ENCODE measurements at places on chromosomes 11 and 22.
A peak's percentile ranks its signal among the peaks of the same experiment; 100 is the strongest.

DNA sequence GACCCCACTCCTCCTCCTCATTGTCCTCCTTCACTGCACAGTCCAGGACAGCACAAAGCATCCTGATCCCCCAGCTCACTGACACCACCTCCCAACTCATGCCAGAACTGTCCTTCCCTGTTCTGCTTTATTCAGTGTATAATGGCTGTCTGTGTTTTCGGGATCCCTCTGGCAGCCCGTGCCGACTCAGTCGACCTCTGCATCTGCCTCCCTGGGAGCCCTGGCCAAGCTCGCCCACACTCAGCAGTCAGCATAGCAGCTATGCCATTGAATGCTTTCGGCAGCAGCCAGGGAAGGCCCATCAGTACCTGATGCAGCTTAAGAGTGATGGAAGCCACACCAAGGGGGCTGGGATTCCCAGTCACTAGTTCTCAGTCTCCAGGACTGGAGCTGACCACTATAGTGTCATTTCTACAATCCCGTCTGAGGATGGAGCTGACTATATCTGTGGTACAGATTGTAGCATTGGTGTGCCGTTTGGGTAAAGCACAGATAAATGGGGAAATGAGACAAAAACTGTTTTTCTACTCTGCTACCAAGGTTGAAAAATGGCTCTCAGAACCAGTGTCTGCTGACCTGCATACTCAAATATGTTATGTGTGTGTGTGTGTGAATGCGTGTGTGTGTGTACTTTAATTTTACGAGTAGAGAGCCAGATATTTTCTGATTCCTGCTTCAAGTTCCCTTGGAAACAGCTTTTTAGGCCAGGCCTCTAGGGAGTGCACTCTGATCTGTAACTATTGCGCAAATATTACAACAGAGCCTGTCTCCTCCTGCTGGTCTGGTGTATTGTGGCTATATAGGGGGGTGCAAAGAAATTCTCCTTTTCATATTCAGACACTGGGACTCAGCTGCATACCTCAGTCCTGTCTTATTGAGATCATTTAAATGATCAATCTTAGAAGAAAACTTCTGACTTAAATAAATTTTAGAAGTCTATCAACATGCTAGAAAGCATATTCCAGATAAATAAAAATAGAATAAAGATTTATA, 78.8 kb upstream of the TOP3B start:
- no peak for DNase-seq

DNA sequence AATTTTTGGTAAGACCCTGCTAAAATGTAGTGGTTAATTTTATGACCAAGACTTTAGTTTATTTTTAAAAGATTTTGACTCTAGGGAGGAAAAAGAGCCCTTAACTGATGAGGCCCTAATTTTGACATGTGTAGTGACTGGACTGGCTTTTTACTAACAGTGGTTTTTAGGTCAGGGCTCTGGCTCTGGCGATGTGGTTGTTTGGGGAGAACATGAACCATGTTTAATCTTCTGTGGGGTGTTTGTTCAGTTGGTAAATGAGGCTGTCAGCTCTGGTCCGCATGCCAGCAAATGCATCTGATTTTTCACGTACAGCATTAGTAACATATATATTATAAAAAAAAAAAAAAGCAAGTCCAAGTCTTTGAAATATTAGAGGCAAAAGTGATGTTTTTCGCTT, 104.3 kb downstream of the EXT2 start:
- DNase-seq = no peak

DNA sequence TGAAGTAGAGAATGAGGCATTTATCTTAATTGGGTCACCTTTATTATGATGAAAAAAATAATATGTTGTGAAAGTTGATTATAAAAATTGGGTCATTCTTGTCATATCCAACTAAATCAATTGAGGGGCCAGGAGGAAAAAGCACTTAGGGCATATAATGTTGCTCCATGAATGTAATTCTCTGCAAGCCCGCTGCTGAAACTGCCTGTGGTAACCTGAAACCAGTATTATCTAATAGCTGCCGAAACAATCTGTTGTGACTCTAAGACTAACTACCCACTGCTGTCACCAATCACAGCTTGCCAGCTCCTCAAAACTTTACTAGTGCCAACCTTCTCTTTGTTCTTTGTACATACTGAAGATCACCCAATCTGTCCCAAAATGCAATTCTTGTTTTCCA, 115.8 kb downstream of the ATG16L2 start:
- no peak for DNase-seq

DNA sequence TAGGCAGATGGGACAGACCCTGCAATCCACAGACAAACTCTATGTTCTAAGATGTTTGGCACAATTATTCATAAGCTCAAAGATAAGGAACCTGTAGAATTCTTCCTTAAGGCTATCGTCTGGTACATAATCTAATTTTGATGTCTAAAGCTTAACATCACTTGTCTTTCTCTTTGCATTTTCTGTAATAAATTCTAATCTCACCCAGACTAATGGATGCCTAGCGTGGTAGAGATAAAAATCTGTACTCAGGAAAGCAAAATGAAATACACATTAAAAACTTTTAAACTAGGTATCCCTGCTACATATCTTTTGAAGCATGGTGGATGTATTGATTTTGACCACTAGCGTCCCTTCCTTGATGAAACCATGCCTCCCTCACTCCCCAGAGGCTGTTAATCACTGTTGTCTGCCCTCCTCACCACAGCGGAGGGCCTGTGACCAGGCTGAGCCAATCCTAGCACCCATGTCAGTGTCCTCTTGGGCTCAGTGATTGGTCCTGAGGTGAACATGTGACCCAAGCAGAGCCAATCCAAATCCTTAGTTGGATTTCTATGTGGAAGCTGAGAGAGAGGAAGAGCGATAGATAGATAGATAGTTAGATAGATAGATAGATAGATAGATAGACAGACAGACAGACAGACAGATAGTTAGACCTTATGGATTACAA, 82.2 kb upstream of the GRK3 start:
- no peak for DNase-seq

GRCh38 chr11:57361926-57362325, 19.0 kb downstream of the PRG3 start:
- DNase-seq = no peak

GRCh38 chr11:104049116-104049515, 12.7 kb downstream of the DDI1 start:
- no peak for DNase-seq

GRCh38 chr11:44071157-44071556, 5.1 kb downstream of the ACCS start:
- no peak for DNase-seq

DNA sequence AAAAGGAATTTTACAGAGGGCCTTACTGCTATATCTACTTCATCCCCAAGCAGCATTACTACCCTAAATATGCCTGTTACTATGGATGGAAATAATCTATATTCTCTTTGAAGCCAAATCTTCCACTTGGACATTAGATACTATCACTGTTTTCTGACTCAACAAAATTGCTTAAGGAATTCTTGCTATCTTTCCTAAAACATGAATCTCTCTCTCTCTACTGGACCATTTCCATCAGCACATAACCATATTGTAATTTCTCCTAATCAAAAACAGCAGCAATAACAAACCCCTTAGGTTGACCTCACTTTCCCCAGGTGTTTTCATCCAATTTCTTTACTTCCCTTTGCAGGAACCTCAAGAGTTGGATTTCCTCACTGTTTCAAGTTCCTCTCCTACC, 67.9 kb upstream of the BLID start:
- DNase-seq = no peak

DNA sequence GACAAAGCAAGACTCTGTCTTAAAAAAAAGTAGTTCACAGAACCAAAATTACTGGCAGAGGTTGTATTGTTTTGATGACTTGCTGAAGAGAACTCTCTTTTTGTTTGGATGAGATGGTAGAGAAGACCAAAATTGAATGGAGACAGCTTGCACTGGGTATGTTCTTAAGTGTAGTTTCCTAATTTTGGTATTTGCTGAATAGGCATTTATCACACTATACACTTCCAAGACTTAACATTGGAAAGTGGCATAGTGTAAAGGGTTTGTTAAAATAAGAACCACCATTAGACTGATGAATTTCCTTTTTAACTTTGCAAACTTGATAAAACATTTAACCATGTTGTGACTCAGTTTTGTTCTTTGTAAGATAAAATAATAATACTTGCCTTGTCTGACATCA, 5.3 kb upstream of the DCUN1D5 start:
- DNase-seq = no peak

DNA sequence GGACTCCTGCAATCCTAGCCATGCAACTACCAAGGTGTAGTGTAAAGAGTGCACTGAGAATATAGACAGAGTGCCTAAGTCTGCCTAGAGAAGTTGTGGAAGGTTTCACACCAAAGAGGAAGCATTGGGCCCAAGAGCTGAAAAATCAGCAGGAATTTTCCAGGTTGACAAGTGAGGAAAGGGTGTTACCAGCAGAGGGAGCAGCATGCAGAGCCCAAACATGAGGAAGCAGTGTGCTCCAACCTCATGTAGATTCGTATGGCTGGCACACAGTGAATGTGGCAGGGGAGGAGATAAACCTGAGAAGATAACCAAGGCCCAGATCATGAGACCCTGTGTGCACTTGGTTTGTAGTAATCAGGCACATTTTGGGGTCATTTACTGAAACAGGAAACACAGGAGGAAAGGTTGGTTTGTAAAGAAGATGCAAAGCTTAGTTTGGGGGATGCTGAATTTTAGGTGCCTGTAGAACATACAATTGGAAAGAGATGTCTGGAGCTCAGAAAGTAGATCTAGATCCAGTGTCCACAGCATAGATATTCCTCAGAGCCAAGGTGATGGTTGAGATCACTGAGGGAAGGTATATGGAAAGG, 1.7 kb downstream of the HPX start:
- DNase-seq = peak; percentile 28

Data from stimulated activated CD4-positive, alpha-beta T cell treated with anti-CD3 and anti-CD28 coated beads, Interleukin-1b, Interleukin-23, amount 100 ng/mL, for 48 hours (primary cell).